ENCODE measurements at places on chromosomes 2 and 18. TPM values are rescaled to one million over a fixed set of nuclear protein-coding genes. Genes with fewer than 3 reads are reported as not detected.

GRCh38 chr2:152500772-152501171 lies 165.8 kb downstream of the FMNL2 start:
- DNase-seq: no peak

GRCh38 chr2:146818122-146818521 lies 1026.7 kb upstream of the ACVR2A start:
- DNase-seq: no peak

NCKAP5 gene
- total RNA-seq: 0.03 TPM

CROCC2 gene
- total RNA-seq: not detected

PPP1R1C gene
- not detected for total RNA-seq

All from HT-29 (cell line).